ENCODE measurements at places on chromosomes 5 and 9.
A peak's percentile ranks its signal among the peaks of the same experiment; 100 is the strongest.

DNA sequence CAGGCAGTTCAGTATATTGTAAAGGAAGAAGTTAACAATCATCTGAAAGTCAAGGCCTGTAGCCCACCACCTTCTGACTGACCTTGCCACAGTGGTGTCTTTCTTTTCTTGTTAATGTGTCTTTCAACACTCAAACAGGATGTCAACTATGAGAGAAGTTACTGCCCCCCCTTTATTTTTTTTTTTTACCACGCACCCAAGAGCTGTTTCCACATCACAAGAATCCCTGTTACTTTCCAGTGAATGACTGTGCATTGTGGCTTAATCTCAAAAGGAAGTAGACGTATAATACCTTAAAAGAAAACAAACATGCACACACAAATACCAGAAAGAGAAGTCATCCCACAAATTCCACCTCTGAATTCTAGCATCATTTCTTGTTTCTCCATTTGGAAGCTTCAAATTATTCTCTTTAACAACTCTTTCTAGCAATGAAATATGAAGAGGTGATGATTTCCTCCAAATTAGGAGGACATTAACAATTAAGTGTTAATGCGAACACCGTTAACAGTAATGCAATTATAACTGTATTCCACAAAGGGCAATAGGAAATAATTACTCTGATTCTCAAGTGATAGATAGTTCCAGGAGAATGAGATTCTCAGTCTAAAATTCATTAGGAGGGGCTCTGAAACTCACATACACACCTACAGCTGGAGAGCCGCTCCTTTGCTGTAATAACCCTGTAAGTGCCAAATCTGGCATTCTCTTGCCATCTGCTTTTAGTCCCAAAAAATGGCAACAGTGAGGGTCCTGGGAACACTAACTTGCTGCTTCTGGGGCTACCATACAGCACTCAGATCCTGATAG, 201.0 kb downstream of the EFNA5 start:
- DNase-seq: no peak

- no peak for DNase-seq
These were observed 43.4 kb downstream of the AMBP start for GRCh38 chr9:114034661-114035062.

DNA sequence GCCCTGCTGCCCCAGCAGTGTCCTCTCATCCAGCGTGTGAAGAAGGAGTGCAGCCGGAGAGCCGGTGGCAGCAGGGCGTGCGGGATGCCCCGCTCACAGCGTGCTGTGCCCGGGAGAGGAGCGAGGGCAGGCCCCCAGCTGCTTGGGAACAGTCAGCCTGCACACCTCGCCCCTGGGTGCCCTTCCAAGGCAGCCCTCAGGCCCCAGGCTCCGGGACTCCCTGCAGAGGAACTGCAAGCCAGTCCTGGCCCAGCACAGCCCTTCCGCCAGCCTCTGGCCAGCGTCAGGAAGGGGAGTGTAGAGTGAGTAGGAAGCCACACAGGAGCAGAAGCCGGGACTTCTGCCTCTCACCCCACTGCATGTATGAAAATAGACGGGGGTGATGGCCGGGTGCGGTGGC, 43.5 kb downstream of the ADAMTS2 start:
- DNase-seq: peak; percentile 51

GRCh38 chr5:168712280-168712924, 133.2 kb upstream of the PANK3 start:
- DNase-seq: no peak

DNA sequence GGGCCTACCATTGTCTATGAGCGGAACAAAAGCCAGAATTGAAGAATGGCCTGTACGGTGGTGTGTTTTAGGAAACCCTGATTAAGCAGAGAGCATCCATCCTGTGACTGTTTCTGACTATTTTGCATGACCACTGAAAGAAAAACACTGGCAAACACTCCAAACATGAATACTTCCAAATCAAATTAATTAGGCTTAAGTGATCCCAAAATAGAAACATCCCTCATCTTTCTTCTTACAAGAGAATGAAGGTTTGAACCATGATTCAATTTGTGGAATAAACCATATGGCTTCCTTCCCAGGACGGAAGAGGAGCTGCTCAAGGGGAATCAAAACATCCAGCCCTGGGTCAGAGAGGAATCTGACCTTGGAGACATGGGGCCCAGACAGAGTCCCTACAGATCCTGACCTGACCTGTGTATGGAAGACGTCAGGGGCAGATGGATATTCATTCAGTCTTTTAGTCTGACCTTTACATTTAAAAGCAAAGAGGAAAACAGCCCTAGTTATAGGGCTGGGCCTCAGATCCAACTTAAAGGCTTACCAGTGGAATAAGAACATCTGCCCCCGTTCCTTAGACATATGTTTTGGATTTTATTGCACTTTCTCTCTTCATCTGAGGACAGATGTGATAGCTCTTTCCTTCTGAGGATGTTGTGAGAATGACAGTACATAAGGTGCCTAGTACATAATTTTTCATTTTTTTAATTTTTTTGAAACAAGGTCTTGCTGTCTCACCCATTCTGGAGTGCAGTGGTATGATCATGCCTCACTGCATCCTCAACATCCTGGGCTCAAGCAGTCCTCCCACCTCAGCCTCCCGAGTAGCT, 17.6 kb upstream of the RECK start:
- no peak for DNase-seq

GRCh38 chr9:87629104-87629503, 96.8 kb upstream of the CTSL start:
- DNase-seq: no peak

DNA sequence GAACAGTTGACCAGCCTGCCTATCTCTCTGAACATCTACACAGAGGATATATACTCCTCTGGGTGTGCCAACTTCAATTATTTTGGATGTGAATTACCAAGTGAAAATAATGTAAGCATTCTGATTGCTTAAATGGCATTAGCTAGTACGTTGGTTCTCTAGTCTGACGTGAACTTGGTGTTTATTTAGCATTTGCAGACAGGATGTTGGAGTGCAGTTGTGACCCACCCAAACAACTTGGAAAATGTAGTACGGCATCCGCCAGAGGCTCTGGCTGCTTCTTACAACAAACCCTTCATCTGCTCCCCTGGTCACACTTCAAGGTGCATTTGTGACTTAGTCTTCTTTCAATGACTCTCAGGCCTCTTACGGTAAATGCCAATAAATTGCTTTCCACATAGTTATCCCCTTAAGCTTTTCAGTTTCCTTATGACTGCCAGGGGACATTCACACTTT, 616.6 kb downstream of the PDE4D start:
- no peak for DNase-seq

DNA sequence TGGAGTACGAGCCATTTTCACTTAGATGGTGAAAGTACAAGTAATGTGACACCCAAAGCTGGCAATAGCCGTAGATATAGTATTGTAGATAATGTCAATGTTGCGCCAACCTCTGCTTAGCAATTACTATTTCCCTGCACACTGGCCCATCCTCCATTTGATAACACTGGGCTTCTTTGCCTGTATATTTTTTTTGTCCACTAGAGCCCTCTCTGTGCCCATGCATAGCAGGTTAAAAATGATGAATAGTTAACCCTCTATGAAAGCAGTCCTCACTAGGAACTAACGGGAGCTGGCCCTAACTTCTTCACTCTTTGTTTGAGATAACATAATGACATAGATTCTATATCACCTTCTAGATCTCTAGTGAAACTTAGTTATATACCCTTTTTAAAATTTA, 416.8 kb downstream of the TUSC1 start:
- DNase-seq: no peak

DNA sequence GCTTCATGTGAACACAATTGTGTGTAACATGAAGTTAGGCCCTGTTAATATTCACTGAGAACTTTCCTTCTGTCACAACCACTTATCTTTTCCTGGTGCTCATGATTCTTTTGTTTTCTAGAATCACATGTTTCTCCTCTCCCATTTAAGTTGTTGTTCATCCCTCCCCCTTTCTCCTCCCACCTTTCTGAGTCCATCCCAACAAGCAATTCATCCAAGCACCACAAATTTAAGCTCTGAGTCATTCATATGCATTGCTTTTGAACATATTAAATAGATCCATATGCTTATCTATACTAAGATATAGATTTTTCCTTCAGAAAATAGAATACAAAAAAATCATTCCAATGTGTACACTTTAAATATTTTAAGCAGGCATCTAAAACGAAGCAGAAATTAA, 75.2 kb upstream of the NFIB start:
- DNase-seq: no peak

DNA sequence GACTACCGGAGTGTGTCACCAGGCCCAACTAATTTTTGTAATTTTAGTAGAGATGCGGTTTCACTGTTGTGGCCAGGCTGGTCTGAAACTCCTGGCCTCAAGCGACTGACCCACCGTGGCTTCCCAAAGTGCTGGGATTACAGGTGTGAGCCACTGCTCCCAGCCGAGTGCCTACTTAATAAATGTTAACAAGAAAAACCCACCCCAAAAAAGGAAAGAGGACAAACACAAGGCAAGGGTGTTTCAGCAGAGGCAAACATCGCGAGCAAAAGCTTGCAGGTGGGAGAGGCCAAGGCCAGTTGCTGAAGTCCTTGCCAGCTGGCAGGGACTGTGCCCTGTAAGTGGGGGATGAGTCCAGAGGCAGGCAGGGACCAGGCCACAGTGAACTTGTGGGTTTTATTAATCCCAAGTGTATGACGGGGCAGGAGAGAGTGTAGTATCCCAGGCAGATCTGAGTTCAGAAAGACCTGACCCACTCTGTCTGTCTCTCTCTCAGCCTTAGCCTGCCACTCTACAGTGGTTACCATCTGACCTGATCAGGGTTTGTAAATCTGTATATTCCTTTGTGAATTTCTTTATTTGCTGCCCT, 6.4 kb upstream of the FPGS start:
- DNase-seq: peak; percentile 82

DNA sequence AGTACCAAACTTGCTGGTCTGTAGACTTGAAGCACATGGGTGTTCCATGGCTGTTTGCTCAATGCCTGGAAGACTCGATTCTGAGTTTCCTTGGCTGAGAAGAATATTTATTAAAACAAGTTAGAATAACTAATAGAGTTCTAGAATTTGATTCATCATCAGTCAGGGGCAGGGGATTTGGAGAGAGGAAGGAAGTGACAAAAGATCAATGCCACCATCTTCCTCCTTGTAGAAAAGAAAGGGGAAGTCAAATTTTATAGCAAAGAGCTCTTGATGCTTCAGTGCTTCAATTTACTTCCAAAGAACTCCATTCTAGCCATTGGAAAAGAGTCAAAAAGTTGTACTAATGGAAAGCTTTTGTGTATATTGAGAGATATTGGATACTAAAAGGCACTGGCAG, 236.3 kb downstream of the MCTP1 start:
- no peak for DNase-seq

GRCh38 chr9:68821911-68822310, 116.9 kb downstream of the PIP5K1B start:
- no peak for DNase-seq

DNA sequence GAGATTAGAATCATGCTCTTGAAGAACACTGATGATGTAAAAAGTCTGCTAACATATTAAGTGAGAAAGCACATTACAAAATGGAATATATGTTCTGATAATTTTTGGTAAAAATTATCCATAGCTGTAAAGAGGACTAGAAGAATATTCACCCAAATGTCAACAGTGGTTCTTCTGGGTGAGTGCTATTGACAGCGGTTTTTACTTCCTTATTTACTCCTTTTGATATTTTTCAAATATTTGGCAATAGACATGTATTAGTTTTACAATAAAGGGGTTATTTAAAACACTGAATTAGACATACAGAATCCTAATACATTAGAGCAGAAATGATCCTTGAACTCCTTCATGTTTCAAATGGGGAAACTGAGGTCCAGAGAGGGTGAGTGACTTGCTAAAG, 26.9 kb upstream of the MEGF9 start:
- no peak for DNase-seq
